ENCODE measurements at places on chromosomes 11 and 22.

DNA sequence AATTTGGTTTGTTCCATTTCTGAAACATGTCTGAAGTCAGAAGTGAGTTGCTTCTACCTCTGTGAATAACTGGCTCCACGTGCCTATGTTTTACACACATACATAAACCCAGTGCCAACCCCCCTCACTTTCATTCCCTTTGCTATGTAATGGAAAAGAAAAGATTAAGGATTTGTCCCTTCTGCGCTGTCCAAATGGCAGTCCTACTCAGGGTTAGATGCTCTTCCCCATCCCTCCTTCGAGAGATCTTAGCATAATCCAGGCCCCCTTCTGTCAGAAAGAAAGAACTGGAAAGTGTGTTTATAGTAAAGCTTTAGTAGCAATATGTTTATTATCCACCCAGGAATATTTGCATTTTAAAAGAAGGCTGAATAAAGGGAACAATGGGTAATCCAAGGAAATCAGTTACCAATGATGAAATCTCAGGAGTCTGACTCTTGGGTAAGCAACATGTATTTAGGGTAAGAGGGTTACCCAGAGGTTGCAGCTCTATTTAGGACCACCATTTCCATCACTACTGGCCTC lies 3.1 kb upstream of the LAYN start:
- no peak for DNase-seq

GRCh38 chr11:42047637-42048555 lies 588.4 kb upstream of the LRRC4C start:
- DNase-seq, result no peak

- DNase-seq, result no peak
Observed at GRCh38 chr11:129538323-129538722, 162.7 kb downstream of the BARX2 start.

- DNase-seq, result no peak
Observed at GRCh38 chr11:58880166-58880565, 35.7 kb upstream of the GLYATL2 start.

DNA sequence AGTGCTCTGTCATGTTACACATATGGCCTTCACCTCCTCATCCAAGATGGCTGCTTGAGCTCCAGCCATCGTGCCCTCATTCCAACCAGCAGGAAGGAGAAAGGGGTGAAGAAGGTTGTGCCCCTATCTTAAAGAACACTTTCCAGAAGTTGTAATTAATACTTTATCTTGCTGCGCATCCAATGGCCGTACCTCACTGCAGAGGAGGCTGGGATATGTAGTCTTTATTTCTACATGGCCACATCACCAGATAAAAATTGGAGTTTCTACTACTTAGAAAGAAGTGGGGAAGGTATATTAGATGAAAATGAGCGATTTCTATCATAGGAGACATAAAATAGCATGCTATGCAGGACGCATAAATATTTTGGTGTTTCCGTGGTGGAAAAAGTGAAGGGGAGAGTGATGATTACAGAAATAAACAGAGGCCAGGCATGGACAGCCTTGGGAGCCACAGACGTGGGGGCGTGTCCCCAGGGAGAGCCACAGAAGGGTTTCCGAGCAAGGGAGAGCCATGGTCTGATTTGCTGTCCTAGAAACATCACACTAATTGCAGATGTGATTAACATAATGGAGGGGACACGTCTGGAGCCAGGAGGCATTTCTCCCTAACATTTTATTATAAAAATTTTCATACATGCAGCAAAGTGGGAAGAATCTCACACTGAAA lies 8.8 kb upstream of the MB start:
- DNase-seq, result no peak

GRCh38 chr11:109914038-109914437 lies 179.2 kb upstream of the ZC3H12C start:
- DNase-seq, result no peak

GRCh38 chr22:22576244-22576988 lies 17.4 kb upstream of the PRAME start:
- DNase-seq, result no peak

GRCh38 chr11:24585192-24585591 lies 88.3 kb downstream of the LUZP2 start:
- DNase-seq, result no peak

DNA sequence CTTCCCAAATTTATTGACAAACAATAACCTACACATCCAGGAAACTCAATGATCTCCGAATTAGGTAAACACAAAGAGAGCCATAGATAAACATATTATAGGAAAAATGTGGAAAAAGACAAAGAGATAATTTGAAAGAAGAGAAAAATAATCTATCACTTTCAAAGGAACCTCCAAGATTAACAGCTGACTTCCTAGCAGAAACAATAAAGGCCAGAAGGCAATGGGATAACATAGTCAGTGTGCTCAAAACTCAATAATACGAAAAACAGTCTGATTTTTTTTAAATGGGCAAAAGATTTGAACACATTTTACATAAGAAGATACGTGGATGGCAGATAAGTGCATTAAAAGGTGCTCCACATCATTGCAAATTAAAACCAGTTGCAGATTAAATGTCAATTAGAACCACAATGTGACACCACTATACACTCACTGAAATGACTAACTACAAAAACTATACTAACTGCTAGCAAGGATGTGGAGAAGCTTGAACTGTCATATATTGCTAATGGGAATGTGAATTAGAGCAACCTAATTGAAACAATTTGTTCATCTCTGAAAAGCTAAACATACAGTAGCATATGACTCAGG lies 300.4 kb downstream of the TMEM135 start:
- no peak for DNase-seq

DNA sequence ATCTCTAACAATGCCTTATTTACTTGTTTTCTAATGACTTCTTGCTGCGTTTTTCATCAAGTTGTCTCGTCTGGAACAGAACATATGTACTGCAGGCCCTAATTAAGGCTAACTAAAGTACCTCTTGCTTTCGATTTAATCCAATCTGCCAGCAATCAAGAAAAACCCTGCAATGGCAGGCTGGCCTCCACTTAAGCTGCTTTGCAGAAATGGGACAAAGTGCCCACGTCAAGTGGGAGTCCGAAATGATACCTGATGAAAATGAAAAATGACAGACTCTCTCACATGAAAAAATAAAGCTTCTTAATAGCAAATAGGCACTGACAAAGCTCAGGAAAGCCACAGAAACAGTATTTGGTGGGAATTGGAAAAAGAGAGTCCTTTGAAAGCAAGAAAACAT lies 1454.7 kb downstream of the FAM181B start:
- no peak for DNase-seq

DNA sequence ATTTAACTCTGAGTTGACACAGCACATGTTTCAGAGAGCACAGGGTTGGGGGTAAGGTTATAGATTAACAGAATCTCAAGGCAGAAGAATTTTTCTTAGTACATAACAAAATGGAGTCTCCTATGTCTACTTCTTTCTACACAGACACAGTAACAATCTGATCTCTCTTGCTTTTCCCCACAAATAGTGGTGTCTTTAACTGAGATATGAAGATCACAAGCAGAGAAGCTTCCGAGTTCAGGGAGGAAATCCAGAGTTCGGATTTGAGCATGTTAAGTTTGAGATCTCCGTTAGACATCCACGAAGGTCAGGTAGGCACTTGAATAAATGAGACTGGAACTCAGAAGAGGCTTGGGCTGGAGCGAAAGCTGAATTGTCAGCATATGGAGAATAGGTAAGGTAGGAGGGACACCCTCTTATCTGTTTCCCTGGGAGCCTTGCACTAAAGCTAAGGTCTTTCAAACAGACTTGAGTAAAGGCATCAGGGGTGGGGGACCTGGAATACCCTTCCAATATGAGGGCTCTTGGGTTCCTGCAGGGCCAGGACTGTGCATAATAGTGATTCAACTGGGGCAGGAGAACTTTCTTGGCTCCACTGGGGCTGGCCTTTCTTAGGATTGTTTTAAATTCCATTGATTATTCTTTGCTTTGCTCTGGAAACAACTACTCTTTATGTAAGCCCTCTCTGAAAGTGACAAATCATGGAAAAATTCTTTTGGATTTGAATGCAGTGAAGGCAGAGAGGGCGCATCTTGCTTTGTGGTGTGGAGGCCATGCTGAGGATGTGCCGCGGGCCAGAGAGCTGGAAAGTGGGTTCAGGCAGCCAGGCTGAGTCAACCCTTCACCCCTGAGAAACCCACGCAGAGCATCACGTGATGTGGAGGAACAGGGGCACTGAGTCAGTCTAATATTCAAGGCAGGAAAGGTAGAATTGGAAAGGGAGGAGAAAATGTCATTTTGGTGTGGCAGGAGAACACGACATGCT lies 62.7 kb upstream of the AMPD3 start:
- no peak for DNase-seq

- DNase-seq, result no peak
Observed at GRCh38 chr11:125448136-125448535, 47.9 kb downstream of the FEZ1 start.

DNA sequence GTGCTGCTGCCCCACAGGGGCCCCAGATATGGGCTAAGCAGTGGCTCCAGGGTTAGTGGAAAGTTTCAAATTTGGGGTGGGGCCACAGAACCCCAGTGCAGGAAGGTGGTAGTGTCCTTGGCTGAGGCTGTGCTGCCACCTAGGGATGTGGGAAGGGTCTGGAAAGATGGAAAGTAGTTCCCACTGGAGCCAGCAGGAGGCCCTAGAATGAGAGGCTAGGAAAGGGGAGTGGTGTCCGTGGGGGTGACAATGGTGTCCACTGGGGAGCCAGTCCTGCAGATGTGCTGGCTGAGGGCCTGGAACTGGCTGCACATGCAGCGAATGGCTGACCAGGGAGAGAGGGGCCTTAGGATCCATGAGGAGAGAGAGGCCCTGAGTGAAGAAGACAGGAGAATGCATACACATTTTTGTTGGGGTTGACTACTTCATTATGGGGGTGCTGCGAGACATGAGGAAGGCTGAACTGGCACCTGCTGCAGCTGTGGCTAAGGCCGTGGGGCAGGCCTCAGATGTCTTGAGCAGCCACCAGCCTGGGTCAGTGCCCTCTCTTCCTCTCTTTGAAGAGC lies 21.1 kb downstream of the RFPL3 start:
- DNase-seq, result no peak

- no peak for DNase-seq
Observed at GRCh38 chr11:63020671-63021291, 5.1 kb upstream of the SLC22A8 start.

- DNase-seq, result no peak
Observed at GRCh38 chr11:64804346-64805210, 1.6 kb upstream of the MAP4K2 start.

GRCh38 chr22:48093981-48094380 lies 1331.5 kb downstream of the TBC1D22A start:
- DNase-seq, result no peak

DNA sequence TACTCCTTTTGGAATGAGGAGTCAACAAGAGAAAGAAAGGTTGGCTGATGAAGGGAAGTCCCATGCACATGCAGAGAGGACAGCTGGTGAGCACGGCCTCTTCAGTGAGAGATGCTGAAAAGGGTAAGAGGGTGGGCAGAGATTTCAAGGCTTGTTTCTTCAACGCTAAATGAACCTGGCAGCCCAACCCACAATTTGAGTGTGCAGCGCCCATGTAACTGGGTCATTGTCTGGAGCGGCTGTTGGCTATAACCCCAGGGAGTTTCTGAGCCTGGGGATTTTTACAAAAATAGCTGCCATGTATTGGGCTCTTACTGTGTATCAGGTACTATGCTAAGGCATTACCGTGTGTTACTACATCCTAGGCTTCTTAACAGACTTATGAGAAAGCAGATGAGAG lies 594.1 kb downstream of the ETS1 start:
- DNase-seq, result no peak

- DNase-seq, result no peak
Observed at GRCh38 chr22:43681731-43682360, 130.3 kb downstream of the EFCAB6 start.

GRCh38 chr11:20045098-20045688 lies 115.1 kb downstream of the DBX1 start:
- no peak for DNase-seq

- DNase-seq, result no peak
Observed at GRCh38 chr11:85762226-85762625, 48.7 kb downstream of the SYTL2 start.
